ENCODE measurements at places on chromosomes 16 and 17. TPM values are rescaled to one million over a fixed set of nuclear protein-coding genes. Genes with fewer than 3 reads are reported as not detected.

KRT36 gene
- not detected for total RNA-seq

NPIPA7 gene
- total RNA-seq: 1.4 TPM

SRP68 gene
- total RNA-seq: 31.8 TPM

KATNB1 gene
- total RNA-seq: 35.7 TPM

NOG gene
- total RNA-seq: 168 TPM

ATP2C2 gene
- not detected for total RNA-seq

TEX14 gene
- total RNA-seq: under 0.01 TPM

ST6GALNAC2 gene
- total RNA-seq: 20.8 TPM

CCL14 gene
- total RNA-seq: not detected

SCNN1B gene
- total RNA-seq: not detected

AATK gene
- under 0.01 TPM for total RNA-seq

WFIKKN2 gene
- not detected for total RNA-seq

CCL23 gene
- not detected for total RNA-seq

HOXB2 gene
- total RNA-seq: 7.8 TPM

SRSF1 gene
- 174 TPM for total RNA-seq

GOSR2 gene
- 43.4 TPM for total RNA-seq

ZNF18 gene
- 9.8 TPM for total RNA-seq

LGALS9 gene
- 2.7 TPM for total RNA-seq
